ENCODE measurements at places on chromosomes 4 and X. TPM values are rescaled to one million over a fixed set of nuclear protein-coding genes. Genes with fewer than 3 reads are reported as not detected.

EDA2R gene
- 0.35 TPM for polyA plus RNA-seq

GRK4 gene
- 3.1 TPM for polyA plus RNA-seq

- no peak for DNase-seq
Measured at GRCh38 chr4:24229978-24230377, 340.1 kb upstream of the PPARGC1A start.

SLC38A5 gene
- polyA plus RNA-seq, result 5.8 TPM

GRCh38 chr4:133759428-133759827 lies 442.2 kb downstream of the PABPC4L start:
- DNase-seq, result no peak

DNA sequence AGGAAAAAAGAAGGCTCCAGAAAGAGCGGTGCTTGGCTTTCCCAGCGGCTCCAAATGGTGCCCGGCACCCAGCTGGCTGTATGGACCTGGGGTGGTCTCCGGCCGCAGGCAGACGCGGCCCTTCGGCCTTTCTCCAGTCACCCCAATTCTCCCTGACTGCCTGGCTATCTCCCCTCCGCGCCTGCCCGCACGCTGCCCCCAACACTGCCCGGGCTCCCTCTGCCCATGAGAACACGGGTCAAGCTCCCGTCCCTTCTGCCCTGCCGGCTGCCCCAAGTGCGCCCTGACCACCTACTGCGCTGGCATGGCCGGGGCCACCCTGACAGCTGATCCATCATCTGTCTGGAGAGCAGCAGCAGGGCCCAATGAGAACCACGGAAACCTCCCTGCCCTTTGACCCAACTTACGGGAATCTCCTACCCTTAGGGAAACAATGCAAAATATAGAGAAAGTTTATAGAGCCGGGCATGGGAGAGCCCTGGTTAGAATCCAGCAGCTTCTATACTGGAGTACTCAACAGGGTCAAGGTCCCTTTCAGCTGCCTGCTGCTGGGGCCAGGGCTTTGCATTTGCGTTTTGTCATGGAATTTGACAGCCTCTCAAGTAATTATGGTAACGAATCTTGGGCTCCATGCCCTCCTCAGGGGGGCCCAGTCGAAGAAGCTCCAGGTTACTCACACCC lies 1.2 kb upstream of the FAM3A start:
- no peak for DNase-seq

EDNRA gene
- polyA plus RNA-seq, result 30.1 TPM

DNA sequence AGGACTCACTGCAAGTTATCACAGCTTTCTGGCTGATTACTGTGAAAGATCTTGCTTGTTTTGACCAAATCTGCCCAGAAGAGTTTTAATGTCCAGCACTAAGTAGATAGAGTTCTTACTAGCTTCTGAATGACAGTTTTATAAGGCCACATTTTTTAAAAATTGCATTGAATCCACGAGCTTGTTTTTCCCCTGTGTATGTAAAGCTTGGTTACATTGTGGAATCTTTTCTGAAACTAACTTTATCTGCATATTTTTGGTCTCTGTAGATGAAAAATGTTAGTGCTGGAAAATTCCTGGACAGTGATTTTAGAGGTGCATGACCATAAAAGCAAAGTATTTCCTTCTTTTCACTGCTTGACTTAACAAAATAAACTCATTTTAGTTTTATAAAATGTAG lies 650.3 kb upstream of the FAM241A start:
- no peak for DNase-seq

DNA sequence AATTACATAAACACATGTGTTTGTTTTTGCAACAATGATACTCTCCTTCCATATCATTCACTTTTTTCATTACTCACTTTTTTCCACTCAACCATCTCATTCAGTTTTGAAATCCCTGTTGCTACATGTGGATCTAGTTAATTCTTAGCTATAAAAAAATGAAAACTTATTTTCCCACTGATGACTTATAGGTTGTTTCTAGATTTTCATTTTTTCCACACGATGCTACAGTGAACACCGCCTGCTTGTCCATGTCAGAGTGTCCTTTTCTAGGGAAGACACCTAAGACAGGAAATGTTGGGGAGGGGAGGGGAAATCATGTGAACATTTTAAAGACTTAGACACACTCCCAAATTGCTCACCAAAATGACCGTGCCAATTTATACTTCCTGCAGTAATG lies 70.2 kb downstream of the SUPT20HL2 start:
- DNase-seq, result no peak

DNA sequence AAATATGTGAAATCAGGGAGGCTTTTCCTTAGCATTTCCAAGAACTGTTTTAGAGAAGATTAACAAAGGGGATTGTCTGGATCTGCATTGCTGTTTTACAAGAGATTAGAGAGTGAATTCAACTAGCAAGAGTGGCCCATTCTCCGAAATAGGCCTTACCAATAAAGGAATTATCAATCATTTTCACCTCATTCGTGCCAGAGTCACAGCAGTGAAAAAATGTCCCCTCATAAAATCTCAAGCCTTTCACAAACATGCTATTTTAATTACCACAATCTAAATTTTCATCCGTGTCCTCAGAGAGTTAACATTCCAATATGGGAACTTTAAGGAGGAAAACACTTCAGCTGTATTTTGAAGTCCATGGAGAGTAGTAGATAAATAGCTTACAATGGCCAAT lies 979.6 kb downstream of the RPA4 start:
- no peak for DNase-seq

DNA sequence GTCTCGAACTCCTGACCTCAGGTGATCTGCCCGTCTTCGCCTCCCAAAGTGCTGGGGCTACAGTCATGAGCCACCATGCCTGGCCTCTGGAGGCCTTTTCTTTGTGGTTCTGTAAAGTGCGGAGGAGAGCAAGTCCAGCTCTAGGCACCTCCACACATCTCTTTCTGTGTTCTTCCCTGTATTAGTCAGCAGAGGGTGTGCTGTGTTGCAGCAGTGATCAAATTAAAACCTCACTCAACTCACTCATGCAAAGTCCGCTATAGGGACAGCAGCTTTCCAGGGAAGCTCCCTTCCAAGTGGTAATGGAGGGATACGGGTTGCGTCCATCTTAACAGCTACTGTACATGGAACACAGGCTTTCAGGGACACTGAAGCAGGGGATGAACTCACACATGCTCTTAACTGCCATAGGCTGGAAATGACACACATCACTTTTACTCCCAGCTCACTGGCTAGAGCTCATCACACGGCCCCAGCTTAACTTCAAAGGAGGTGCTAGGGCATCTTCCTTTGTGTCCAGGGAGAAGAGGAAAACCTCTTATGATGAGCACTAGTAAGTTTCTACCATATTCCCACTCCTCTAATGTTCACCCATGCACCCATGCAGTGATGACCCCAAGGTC lies 36.0 kb upstream of the CCNG2 start:
- DNase-seq, result no peak

DNA sequence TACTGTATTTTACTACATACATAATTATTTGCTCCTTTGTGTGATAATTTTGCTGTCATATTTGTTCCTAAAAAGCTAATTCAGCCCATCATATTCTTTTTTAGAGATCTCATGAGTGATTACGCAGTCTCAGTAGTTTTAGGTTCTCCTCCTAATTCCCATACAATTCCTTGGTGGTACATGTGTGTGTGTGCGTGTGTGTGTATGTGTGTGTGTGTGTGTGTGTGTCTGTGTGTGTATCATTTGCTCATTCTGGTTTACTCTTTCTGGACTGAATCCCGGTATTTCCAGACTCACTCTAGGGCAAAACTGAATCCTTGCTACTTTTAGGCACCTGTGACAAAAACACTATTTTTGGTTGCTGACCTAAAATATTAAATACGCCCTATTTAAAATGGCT lies 34.9 kb downstream of the STK26 start:
- no peak for DNase-seq

DNA sequence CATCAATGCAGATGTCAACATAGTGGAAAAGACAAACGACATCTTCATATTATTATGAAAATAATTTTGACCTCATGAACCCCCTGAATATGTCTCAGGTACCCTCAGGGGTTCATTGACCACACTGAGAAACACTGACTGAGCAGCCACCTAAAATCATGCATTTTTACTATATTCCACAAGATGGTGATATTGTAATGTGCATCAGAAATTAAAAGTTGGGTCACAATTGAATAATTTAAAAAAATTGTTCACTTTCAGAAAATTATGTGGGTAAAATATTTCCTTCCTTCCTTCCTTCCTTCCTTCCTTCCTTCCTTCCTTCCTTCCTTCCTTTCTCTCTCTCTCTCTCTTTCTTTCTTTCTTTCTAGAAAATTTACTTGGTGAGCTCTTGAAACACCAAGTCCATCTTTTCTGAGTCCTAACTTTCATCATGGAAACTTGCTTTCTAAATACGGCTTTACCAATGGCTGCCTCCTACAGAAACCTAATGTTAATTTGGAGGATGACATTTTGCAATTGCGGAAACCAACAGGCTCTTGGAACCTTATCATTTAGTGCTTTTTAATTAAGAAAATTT lies 103.6 kb downstream of the RTL3 start:
- no peak for DNase-seq

DNA sequence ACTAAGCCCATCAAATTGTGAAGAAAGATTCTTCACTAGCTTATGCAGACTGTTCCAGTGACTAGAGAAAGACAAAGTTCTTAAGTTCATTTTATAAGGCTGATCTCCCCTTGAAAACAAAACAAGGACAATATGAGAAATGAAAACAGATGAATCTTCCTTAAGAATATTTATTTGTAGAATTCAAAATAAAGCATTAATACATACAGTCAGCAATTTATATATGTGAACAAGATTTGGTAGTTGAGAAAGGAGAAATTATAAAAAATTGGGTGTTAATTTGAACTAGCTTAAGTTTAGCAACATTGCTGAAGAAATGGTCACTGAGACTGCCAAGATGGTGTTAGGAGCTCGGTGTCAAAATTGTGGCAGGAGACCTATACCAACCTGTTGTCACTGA lies 41.4 kb upstream of the TAPT1 start:
- no peak for DNase-seq

- no peak for DNase-seq
Measured at GRCh38 chr4:149999485-150000074, 78.7 kb upstream of the DCLK2 start.

SLC10A4 gene
- 1.2 TPM for polyA plus RNA-seq

RIBC1 gene
- 1.3 TPM for polyA plus RNA-seq

GRCh38 chrX:18938710-18939109 lies 45.2 kb downstream of the PHKA2 start:
- no peak for DNase-seq

DNA sequence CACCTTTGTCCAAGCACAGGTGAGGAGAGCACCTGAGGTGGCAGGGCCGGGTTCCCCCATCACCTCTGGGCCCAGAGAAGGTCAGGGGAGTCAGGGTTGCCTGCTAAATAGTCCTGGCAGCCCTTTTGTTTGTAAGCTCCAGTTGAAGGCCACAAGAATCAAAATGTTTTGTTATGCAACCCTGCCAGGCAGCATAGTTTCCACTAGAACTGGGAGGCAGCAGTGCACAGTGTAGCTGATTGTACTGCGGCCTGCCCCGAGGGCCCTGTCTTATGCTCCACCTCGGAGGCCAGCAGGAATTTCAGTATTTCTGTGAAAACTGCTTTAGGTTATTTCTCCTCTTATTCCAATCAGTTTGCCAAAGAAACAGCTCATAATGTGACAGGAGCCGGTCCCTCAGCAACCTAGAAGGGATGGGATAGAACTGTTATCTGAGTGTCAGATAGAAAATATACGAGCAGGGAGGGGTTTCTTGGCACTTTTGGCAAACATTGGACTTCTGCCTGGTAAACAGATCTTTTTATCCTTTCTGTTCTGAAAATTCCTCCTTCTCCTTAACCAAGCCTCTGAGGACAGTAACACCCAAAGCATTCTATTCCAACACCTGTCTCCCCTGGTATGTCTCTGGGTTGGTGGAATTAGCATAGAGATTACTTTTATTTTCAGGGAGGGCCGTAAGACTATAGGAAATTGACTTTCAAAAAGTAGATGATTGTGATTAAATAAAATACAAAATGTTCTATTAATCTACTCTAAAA lies 93.6 kb downstream of the LNX1 start:
- no peak for DNase-seq

GRCh38 chr4:93237521-93237920 lies 591.0 kb upstream of the ATOH1 start:
- DNase-seq, result no peak

DNA sequence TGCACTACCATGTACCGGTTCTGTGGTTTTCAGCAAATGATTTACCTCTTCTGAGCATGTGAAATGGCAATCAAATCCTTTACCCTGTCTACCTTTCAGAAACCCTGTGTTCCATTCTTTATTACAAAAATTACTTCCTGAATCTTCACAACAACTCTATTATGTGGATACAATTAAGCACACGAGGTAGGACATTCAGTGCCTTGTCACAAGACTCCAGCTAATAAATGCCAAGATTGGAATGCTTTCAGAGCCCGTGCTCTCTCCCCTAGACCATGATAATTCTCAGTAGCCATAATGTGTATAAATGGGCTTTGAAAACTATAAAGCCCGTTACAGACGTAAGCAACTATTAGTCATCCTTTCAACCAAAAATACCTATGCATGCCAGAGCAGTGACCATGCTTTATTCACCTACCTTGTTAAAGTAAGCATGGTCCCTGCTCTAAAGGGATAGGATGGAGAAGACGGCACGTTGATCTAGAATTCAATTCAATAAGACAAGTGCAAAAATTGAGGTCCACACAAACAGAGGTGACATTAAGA lies 2.4 kb downstream of the RXFP1 start:
- no peak for DNase-seq

GRCh38 chrX:35292522-35292921 lies 349.9 kb downstream of the FAM47B start:
- no peak for DNase-seq

SPIN2A gene
- polyA plus RNA-seq, result 0.54 TPM

DNA sequence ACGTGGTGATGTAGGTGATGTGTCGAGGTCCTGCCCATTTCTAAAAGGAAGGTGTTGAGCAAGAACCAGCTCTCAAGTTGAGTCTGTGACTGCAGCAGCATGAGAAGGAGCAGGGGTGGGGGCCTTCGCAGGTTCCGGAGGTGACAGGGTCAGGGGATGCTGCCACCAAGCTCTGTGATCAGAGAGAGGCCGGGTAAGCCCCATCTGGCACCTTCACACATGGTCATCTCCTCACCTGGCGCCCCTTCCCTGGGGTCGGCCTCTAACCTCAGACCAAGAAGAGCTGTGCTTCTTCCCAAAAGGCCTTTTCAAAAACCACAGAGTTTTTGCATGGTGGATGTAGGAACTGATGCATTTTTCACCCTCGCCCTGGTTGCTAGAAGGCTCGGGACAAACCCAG lies 137.6 kb downstream of the CPZ start:
- no peak for DNase-seq

- DNase-seq, result no peak
Measured at GRCh38 chrX:101040197-101040596, 11.7 kb downstream of the TRMT2B start.

GRCh38 chr4:41423117-41423516 lies 114.8 kb upstream of the LIMCH1 start:
- DNase-seq, result no peak

DNA sequence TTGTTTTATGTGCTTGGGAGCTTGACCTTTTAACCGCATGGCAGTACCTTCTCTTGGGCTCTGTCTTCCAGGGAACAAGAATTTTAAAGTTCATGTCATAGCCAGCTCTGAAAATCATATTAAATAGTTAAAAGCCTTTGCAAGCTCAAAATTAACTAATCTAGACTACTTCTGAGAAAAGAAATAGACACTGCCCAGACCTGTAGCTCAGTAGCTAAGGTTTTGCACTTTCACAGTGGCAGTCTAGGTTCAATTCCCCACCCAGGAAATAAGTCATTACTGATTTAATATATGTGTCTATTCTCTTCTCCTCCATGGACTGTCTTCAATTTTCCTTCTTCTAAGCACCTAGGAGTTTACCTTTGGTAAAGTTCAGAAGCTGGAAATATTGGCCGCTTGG lies 27.4 kb downstream of the HSD17B11 start:
- DNase-seq, result no peak

- no peak for DNase-seq
Measured at GRCh38 chr4:6071959-6072720, 53.9 kb upstream of the C4orf50 start.

Data from urinary bladder (tissue), 4 donors.